LoVo (cell line): ENCODE measurements at places on chromosomes 3 and 15.

- peak; percentile 80 for DNase-seq
These were observed 495 bp upstream of the COL7A1 start for GRCh38 chr3:48595526-48596121.

DNA sequence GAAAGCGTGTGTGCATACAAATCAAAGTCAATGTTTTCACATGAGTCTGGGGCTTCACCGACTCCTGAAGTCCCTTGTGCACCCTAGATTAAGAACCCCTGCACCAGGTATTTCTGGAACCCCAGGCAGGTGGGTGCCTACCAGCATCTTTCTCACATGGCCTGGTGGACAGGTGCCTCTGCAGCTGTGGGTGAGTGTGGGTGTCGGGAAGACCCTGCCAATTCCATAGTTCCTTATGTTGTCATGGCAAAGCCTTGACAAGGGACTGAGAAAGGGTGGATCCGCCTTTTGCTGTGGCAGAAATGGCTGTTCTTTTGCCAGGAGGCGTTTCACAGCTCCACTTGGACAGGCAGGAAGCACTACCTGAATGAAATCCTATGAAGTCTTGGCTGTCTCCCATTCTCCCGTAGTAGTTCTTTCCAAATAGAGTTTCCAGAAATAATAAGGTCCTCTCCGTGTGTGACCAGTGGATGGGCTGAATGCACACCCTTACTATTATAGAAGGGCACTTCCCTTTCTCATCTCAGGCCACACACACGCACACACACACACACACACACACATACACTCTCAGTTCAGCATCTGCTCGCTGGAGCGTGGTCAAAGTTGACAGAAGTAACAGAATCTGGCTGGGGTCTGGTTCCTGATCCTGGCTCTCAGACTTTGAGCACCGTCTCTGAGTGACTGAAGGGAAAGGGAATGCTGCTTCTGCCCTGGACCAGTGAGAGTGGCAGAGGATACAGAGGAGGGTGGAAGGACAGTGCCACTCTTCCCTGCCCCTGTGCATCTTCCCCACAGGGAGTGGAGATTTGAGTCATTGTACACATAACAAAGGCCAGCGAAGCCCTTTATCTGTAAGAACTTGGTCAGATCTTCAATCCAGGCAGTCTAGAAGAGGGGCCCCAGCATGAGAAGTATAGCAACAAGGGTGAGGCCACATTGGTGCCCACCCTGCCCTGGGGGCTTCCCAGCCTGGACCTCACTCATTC is 38.7 kb downstream of the PDIA5 start:
- DNase-seq = no peak

- DNase-seq = no peak
These were observed 257.9 kb downstream of the PDCD6IP start for GRCh38 chr3:34056181-34056910.

DNA sequence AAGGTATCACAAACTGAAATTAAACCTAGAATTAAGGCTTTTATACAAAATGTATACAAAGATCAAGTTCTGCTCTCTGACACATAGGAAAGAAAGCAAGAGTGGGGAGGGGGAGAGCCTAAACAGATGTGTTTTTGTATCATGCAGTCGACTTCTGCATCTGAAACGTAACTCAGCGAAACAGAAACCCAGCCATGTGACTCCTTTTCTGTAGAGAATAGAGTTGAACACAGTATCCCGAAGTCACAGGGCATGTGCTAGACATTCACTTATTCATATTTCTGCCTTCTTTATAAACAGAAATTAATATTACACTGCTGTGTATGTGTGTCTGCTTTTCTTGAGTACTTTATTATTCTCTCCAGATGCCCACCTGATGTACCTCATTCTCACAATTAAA is 121.0 kb downstream of the PDZRN3 start:
- DNase-seq = no peak

GRCh38 chr3:195164573-195165264 is 106.2 kb downstream of the XXYLT1 start:
- no peak for DNase-seq

DNA sequence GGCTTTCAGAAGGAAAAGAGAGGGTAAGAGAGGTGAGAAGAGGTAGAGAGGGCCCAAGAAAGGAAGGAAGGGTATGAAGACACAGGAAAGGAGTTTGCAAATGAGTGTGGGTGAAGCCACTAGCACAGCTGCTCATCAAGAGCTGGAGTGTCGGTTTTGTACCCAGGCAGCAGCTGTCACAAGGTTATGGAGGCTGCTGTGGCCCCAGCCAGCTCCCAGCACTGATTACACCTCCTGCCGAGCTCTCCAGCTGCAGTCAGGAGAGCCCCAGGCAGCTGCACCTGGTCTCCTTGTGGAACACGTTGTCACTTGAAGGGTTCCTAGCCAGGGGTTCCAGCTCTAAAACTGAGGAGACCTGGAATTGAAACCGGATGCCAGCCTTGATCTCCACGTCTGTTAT is 60.4 kb upstream of the CHD2 start:
- DNase-seq = no peak

DNA sequence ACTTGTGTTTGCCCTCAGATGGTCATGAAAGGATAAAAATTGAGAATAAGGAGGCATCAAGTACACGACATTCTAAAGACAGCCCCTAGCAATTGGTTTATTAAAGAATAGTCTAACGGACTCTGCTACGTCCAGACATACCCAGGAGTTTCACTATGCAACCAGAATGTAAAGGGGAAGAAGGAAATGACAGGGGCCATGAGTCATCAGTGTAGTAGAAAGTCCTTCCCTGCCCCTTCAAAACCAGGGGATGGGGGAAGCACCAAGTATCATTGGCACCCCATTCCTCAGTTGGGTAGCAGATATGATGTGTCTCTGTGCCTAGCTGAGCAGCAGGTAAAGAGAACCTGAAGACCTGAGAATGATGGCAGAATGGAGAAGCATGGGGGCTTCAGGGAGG is 367.4 kb downstream of the IL20RB start:
- no peak for DNase-seq

- DNase-seq = no peak
These were observed 77.2 kb downstream of the SCN10A start for GRCh38 chr3:38738630-38739395.

DNA sequence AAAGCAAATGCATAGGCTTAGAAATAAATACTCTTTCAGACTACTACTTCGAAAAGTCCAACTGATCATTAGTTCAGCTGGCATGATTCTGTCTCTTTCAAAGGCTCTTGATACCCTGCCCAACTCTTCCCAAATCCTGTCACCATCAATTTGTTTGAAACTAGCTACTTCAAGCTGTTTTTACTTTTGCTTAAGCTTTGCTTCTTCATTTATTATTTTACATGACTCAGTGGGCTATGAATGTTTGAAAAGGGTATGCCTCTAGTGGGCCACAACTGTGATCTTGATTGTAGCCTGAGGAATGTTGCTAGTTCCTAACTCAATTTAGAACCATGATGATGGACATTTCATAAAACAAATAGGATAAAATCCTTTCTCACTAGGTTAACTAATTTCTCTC is 340.8 kb downstream of the NAALADL2 start:
- no peak for DNase-seq

DNA sequence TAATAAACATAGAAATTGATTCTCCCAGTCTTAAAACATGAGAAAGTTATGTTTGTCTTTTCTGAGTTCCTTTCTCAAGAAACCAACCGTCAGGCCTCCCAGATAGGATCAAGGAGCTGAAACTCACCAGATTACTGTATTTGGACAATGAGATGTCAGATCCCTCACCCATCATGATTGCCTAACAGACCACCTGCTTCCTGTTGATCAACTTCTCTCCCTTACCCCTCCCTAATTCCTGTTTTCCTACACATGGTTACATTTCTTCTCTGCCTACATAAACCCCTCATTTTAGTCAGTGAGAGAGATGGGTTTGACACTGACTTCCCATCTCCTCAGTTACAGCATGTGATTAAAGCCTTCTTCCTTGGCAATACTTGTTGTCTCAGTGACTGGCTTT is 917.5 kb downstream of the FHIT start:
- DNase-seq = no peak

- DNase-seq = no peak
These were observed 11.1 kb downstream of the IGF2BP2 start for GRCh38 chr3:185813691-185814215.

DNA sequence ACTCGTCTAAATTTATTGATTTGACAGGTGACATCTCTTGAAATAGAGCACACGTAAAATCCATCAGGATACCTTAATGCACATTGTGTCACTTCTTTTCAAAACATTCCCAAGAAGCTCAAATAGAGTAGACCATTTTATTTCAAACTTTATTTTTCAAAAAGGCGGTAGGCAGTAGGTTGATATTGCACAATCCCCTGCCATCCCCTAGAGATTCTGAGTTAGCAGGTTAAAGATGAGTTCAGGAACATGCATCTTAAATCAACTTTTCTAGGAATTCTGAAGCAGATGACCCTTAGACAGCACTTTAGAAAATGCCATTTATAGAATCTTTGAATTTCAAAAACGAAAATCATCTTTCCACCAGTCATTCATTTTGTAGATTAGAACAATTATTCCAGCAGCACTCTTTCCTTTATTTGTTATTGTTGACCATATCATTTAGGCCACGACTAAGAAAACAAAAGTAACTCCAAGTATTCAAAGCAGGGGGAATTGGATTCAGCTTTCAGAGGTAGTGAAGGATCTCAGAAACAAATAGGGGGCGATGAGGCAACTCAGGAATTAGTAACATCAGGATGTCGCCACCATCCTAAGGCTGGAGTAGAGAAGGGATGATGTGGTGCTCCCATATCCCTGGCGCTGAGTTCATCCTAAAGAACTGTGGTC is 198.2 kb upstream of the MCTP2 start:
- no peak for DNase-seq

DNA sequence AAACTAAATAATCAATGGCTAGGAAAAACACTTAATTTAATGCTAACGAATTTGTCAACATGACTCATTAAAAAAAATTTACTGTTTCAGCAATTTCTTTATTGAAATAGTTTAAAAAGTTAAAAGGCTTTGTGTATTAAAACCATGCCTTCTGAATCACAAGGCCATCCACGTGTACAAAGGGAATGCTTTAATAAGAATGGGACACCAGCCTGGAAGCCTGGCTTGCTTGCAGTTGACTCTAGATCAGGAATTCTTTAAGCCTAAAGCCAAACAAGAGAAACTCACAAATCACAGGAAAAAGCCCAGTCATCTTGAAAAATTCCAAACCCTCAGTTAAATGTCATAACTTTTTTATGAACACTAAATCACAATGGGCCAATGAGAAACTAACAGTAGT is 137.6 kb downstream of the PEAK1 start:
- DNase-seq = no peak

DNA sequence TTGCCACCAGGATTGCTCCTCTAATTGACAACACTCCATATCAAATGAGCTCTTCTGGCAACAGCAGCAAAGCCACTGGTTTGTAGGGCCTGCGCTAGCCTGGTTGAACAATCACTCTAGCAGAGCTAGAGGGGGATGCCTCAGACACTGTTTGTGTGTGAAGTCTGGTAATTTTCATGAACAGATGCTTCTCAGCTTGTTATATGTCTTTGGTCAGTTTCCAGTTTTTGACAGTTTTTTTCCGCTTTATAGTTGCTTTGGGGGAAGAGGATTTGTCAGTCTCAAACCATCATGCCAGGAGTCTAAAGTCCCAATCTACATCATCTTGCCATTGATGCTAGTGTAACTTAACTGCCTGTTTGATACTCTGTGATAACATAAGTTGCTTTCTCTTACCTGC is 136.0 kb downstream of the HCN4 start:
- DNase-seq = no peak

DNA sequence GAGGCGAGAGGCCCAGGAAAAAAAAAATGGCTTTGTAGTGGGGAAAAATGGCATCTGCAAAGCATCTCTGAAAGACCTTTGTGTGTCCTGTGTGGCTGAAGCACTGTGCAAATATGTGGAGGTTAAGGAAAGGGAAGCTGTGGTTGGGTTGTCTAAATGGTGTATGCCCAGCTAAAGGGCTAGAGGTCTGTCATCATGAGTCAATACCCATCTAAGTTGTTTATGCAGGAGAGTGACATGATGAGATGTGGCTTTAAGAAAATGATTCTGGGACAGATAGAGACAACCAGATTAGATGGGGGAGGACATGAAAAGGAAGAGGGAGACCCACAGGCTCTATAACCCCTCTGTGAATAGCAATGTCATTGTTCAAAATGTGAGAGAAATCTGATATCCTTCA is 280.7 kb downstream of the MFSD1 start:
- DNase-seq = no peak

GRCh38 chr15:82039871-82040270 is 5.9 kb downstream of the MEX3B start:
- DNase-seq = no peak

DNA sequence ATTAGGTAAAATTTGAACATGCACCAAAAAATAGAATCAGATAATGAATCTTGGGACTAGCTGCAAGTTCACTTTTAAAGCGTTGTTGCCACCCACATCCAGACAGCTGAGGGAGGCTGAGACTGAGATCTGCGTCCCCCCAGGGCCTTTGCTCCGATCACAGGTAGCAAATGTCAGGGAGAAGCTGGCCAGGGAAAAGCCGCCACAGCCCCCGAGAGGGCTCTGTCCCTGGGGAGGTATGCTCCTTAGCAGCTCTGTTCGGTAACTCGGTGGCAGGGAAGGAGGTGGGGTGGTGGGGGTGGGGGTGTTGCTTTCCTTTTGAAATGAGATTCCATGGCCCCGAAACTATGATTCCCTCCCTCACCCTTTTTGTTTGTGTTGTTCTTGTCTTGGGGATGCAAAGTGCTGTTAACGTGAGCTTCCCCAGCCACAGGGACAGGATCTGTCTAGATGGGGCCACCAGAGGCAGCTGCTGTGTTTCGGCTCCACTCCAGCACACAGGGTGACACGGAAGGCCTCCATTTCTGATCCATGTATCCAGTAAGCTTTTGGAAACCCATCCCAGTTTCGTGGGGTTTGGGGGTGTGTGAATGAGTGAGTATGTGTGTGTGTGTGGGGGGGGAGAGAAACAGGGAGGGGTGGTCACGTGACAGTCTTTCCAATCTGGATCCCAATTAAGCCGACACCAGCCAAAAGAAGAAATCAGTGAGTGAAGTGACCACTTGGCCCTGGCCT is 1.1 kb upstream of the MINAR1 start:
- DNase-seq = no peak

GRCh38 chr15:36291501-36291900 is 287.9 kb upstream of the CDIN1 start:
- no peak for DNase-seq

DNA sequence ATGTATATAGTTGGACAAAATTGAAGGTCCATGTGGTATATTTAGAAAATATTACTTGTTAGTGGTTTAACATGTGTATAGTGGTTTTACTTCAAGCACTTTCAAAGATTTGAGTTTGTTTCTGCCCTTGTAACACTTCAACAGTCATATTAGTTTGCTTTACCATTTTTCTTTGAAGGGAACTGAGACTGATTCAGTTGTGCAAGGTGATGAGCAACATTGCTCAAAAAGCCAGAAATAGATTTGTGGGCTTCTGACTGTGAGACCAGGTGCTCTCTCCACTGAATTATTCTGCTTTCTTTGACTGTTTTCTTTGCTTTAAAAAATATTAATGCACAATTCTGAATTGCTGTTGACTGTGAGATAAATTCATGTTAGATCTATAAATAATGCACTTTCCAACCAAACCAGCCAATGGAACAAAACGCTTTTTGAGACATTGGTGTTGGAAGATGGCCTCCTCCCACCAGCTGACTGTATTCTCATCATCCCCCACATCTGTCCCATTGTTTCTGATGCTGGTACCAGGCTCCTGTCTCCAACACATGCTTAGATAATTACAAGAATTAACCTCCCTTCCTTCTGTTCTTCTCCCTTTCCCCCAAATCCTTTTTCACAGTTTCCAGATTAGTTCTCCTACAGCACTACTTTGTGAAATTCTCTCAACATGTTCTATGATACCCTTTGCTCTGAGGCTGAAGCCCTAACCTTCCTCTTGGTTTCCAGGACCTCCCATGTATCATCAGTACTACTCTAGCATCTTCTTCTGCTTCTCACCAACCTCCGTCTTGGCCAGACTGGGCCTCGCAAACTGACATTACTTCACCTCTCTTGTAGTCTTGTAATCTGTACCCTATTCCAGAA is 27.9 kb downstream of the PLCL2 start:
- DNase-seq = no peak
